ENCODE measurements at places on chromosomes 16 and 17. TPM values are rescaled to one million over a fixed set of nuclear protein-coding genes. Genes with fewer than 3 reads are reported as not detected.

The NEUROD2 gene
- not detected for total RNA-seq

DNA sequence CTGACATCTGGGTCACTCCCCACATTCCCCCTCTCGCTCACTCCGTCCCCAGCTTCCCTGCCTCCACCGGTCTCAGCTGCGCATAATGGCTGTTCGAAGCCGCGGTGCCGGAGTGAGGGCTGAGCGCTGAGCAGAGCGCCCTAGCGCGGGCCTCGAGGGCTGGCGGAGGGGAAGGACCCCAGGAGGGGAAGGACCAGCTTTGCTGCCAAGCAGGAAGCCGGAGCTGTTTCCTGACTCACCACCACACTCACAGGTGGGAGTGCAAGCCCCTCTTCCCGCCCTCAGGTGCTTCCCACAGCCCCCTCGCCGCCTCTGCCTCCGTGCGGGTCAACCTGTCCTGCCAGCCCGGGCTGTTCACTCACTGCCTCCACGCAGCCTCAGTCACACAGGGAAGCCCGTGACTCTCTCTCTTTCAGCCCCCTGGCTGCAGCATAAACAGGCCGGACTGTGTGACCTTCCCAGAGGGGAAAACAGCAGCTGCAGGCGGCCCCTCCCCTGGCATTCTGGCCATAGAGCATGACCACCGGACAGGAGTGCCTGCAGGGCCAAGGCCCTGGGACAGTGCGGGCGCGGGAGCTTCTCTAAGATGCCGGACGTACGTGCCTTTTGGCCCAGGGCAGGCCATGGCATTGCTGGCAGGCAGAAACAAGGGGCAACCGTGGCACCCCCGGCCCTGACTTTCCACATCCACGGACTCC, 23.7 kb downstream of the SLC43A2 start:
- no peaks in the 10 kb centered on the region for H3K4me1 ChIP-seq
- no peak overlapping the region for H3K4me3 ChIP-seq
- H3K36me3 ChIP-seq, result peaks cover 3% of the 10 kb centered on the region
- DNase-seq, result no peak
- no peak overlapping the region for H3K27ac ChIP-seq

DNA sequence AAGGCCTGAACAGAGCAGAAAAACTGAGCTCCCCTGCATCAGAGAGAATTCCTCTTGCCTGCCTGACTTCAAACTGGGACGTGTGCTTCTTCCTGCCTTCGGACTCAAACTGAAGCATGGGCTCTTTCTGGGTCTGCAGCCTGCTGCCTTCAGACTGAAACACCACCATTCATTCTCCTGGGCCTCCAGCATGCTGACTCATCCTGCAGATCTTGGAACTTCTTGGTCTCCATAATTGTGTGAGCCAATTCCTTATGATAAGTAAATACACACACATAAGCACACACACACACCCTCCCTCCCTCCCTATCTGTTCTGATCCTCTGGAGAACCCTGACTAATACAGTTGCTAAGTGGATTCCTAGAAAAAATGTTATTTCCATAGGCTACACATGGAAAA, 874.3 kb upstream of the EEF2KMT start:
- no peak for DNase-seq
- H3K4me1 ChIP-seq, result no peaks in the 10 kb centered on the region
- no peaks in the 10 kb centered on the region for H3K27me3 ChIP-seq

DNA sequence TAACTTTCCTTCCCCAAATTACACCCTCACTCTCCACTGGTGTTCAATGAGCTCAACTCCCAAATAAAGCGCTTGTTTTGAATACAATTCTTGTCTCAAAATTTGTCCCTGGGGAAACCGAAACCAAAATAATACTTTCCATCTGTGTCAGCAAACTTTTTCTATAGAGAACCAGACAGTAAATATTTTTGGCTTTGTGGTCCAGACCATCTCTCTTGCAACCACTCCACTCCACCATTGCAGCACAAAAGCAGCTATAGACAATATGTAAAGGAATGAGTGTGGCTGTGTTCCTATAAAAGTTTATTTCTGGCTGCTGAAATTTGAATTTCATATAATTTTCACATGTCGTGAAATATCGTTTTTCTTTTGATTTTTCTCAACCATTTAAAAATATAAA, 84.6 kb upstream of the ERCC4 start:
- no peaks in the 10 kb centered on the region for H3K4me1 ChIP-seq
- H3K36me3 ChIP-seq, result no peaks in the 10 kb centered on the region
- H3K4me3 ChIP-seq, result no peak overlapping the region
- DNase-seq, result no peak

DNA sequence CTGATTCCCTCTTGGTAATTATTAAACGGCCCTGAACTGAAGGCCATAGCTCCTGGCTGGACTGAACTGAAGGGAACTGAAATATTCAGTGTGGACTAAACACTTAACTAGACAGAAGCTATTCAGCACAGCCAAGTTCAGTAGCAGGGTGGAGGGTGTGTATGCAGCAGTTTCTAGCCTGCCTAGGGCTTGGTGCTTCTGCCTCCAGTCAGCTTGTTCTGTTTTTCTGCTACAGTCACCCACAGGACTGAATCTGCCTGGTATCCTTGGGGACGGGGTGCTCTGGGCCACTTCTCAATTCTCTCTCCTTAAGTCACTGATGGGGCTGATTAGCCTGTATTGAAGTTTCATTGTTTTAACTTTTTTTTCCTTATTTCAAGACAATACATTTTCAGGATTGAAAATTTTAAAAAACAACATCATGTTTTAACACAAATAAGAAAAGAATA, 77.1 kb downstream of the WWP2 start:
- H3K27me3 ChIP-seq, result no peaks in the 10 kb centered on the region
- H3K27ac ChIP-seq, result no peak overlapping the region
- peaks cover 12% of the 10 kb centered on the region for H3K36me3 ChIP-seq
- H3K4me1 ChIP-seq, result peaks cover 12% of the 10 kb centered on the region
- no peak for DNase-seq
- no peak overlapping the region for H3K4me3 ChIP-seq

DNA sequence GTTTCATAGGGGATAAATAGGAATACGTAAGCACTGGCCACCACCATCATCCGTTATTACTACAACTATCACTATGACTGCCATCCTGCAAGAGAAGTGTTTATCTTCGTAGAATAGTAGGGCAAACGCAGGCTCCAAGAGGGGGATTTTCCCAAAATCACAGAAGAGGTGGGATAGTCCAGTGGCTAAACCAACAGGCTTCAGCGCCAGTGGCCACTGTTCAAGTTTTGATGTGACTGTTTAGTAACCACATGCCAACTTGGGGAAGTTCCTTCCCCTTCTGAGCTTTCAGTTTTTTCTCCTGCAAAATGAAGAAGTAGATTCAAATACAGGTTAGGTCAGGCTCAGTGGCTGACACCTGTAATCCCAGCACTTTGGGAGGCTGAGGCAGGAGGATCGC, 60.7 kb upstream of the GRIN2A start:
- no peaks in the 10 kb centered on the region for H3K36me3 ChIP-seq
- H3K27me3 ChIP-seq, result no peaks in the 10 kb centered on the region
- H3K27ac ChIP-seq, result no peak overlapping the region
- H3K4me1 ChIP-seq, result no peaks in the 10 kb centered on the region
- no peak for DNase-seq

DNA sequence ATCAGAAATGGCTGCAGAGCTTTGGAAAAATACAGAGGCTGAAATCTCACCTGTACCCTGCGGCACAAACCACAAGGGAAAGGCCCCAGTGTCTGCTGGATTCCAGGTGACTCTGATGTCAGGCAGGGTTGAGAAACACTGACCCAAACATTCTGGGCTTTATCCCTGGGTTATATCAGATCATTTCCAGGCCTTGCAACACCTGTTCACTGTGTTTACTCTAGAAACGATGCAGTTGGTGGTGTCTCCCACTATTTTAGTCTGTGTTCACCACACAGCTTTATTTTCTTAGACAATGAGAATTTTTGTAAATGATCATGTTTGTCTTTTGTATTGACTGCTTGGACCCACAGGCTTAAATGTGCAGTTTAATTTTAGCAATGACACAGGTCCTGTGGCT, 151.5 kb upstream of the SDK2 start:
- H3K27me3 ChIP-seq, result no peaks in the 10 kb centered on the region
- peaks cover 7% of the 10 kb centered on the region for H3K4me1 ChIP-seq
- H3K27ac ChIP-seq, result no peak overlapping the region
- no peaks in the 10 kb centered on the region for H3K36me3 ChIP-seq

DNA sequence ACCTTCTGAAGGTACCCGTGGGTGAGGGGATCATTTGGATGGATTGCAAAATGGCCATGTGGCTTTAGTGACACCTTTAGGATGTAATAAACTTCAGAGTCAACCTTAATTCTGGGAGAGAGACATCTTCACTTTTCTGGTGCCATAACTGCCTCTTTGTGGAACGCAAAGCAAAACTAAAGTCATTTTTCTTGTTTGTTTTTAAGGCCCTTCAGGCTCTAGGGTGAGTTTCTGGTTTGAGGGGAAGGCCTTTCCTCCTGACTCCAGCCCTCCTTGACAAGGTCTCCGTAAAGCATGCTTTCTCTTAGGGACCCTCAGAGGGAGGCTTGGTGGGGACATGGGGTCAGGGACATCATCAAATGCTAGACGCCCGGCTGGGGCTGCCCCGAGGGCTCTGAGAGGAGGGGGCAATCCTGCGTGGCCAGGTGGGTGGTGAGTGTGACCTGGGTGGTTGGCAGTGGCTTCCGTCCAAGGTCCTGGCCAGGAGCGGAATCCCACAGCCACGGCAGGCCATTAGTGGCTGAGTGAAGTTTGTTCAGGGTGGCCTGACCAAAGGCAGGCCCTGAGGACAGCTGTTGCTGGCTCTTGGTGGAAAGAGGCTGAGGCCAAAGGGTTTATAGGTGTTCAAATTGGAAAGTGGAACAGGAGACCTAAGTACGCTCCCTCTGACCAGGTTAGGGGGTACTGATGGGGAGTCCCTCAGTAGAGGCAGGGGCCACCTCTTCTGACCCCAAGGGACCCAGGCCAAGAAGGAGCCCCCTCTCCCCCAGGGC, 112.2 kb downstream of the METRNL start:
- no peak overlapping the region for H3K27ac ChIP-seq
- no peak for DNase-seq
- H3K4me1 ChIP-seq, result no peaks in the 10 kb centered on the region
- no peaks in the 10 kb centered on the region for H3K27me3 ChIP-seq
- no peak overlapping the region for H3K4me3 ChIP-seq

The ZG16 gene
- total RNA-seq, result not detected

- no peak for DNase-seq
- no peaks in the 10 kb centered on the region for H3K27me3 ChIP-seq
- H3K4me1 ChIP-seq, result no peaks in the 10 kb centered on the region
- H3K36me3 ChIP-seq, result no peaks in the 10 kb centered on the region
- no peak overlapping the region for H3K4me3 ChIP-seq
These were observed 35.9 kb upstream of the KIFC3 start for GRCh38 chr16:57838161-57838560.

DNA sequence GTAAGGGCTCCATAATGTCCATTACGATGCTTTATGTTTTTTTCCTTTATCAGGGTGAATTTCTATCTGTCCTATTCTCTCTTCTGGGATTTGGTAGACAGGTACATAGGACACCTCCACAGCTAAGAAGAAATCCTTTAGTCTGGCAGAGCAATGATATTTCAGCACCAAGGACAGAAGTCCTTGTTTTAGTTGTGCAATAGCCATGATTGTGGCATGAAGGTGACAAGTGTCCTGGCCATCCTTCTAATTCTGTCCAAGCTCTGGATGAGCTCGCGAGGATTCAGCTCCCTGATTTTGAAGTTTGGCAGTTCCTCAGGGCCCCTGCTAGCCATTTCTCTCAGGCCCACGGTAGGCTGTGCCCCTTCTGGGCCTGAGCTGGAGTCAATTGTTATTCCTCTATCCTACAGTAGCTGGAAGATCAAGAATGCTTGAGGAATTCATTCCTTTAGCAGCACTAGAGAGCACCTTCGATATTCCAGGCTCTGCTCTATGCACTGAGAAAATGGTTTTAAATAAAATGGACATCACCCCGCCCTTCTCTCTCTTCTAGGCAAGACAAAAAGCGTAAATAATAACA, 320.8 kb downstream of the XYLT1 start:
- H3K4me1 ChIP-seq, result no peaks in the 10 kb centered on the region
- H3K4me3 ChIP-seq, result no peak overlapping the region
- no peak for DNase-seq

The GFOD2 gene
- total RNA-seq, result 16.0 TPM

DNA sequence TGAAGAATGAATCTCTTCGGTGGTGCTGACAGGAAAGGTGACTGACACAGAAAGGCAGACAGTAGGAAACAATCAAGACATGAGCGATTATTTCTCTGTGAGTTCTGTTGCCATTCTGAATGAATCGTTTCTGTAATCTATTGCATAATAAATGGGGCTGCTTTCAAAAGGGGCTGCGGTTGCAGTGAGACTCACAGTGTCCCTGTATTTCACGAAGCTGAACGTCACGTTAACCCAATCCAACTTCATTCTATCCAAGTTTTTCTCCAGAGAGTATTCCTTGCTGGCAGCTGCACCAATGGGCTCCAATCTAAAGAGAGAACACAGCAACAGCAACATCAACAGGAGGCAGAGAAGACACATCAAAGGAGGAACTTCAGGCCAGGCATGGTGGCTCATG, 75.4 kb downstream of the DNAH3 start:
- H3K4me1 ChIP-seq, result no peaks in the 10 kb centered on the region
- no peak overlapping the region for H3K4me3 ChIP-seq
- H3K27ac ChIP-seq, result no peak overlapping the region
- DNase-seq, result no peak
- H3K27me3 ChIP-seq, result no peaks in the 10 kb centered on the region
- no peaks in the 10 kb centered on the region for H3K36me3 ChIP-seq

DNA sequence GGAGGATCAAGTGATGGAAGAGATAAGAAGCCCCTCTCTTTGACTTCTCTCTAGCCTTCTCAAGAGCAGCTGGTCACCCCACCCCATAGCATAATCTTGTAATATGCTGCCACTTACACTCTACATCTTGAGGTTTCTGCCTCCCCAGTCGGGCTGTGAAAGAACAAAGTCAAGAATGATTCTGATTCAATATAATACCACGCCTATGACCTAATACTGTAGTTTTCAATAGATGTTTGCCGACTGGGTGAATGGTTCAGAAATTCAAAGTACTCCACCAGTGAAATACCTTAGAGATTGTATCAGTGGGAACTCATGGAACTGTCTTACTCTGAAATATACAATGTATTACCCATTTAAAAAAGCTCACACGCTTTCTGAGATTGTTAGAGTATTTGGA, 93.0 kb upstream of the ZFHX3 start:
- H3K4me3 ChIP-seq, result no peak overlapping the region
- no peaks in the 10 kb centered on the region for H3K27me3 ChIP-seq
- no peak for DNase-seq
- no peaks in the 10 kb centered on the region for H3K36me3 ChIP-seq
- H3K4me1 ChIP-seq, result peaks cover 3% of the 10 kb centered on the region

GRCh38 chr17:66292353-66292752, 10.1 kb upstream of the PRKCA start:
- H3K27ac ChIP-seq, result no peak overlapping the region
- no peaks in the 10 kb centered on the region for H3K36me3 ChIP-seq
- DNase-seq, result no peak
- H3K4me3 ChIP-seq, result no peak overlapping the region
- H3K4me1 ChIP-seq, result no peaks in the 10 kb centered on the region

- no peaks in the 10 kb centered on the region for H3K27me3 ChIP-seq
- no peak overlapping the region for H3K4me3 ChIP-seq
- peaks cover 8% of the 10 kb centered on the region for H3K4me1 ChIP-seq
- H3K36me3 ChIP-seq, result no peaks in the 10 kb centered on the region
These were observed 8.1 kb upstream of the KREMEN2 start for GRCh38 chr16:2955779-2956578.

GRCh38 chr16:31082368-31083045, 6.2 kb downstream of the PRSS53 start:
- H3K27ac ChIP-seq, result no peak overlapping the region
- peaks cover 27% of the 10 kb centered on the region for H3K36me3 ChIP-seq
- no peak for DNase-seq
- no peaks in the 10 kb centered on the region for H3K4me1 ChIP-seq
- H3K27me3 ChIP-seq, result no peaks in the 10 kb centered on the region

All from endodermal cell (in vitro differentiated cells).